ENCODE measurements at places on chromosomes 3 and 15. TPM values are rescaled to one million over a fixed set of nuclear protein-coding genes. Genes with fewer than 3 reads are reported as not detected.
A peak's percentile ranks its signal among the peaks of the same experiment; 100 is the strongest.

GRCh38 chr15:90394074-90394473 is 6.0 kb downstream of the IQGAP1 start:
- no peak overlapping the region for H3K4me3 ChIP-seq
- H3K4me1 ChIP-seq: peaks cover 42% of the 10 kb centered on the region
- H3K27me3 ChIP-seq: no peaks in the 10 kb centered on the region
- peak overlapping the region; percentile 53 for H3K27ac ChIP-seq
- H3K36me3 ChIP-seq: peaks cover 14% of the 10 kb centered on the region

- no peaks in the 10 kb centered on the region for H3K27me3 ChIP-seq
- peaks cover 3% of the 10 kb centered on the region for H3K36me3 ChIP-seq
- DNase-seq: no peak
- H3K4me1 ChIP-seq: peaks cover 17% of the 10 kb centered on the region
- peak overlapping the region; percentile 58 for H3K27ac ChIP-seq
These were observed 6.9 kb downstream of the C3orf62 start for GRCh38 chr3:49270156-49270500.

DNA sequence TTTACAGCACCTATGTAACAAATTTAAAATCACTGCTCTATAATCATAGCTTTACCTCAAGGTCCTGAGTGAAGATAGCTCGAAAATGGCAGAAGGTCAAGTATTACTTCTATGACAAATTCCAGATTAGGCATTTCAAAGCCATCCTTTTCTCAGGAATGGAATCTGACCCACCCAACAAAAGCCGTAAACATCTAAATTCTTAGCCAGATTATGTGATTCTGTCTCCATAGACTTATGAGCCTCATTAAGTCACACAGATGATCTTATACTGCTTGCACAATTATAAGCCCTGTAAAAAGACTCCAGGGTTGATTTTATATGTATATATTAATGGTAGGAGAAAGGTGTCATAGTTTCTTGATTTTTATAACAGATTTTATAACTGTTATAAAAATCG is 56.9 kb downstream of the CEP152 start:
- H3K4me1 ChIP-seq: no peaks in the 10 kb centered on the region
- peaks cover 8% of the 10 kb centered on the region for H3K36me3 ChIP-seq
- no peak for DNase-seq

Gene MYO5A
- total RNA-seq: 15.3 TPM

Gene BFSP2
- not detected for total RNA-seq

Gene SI
- not detected for total RNA-seq
